ENCODE measurements at places on chromosomes 4 and X. TPM values are rescaled to one million over a fixed set of nuclear protein-coding genes. Genes with fewer than 3 reads are reported as not detected.

DNA sequence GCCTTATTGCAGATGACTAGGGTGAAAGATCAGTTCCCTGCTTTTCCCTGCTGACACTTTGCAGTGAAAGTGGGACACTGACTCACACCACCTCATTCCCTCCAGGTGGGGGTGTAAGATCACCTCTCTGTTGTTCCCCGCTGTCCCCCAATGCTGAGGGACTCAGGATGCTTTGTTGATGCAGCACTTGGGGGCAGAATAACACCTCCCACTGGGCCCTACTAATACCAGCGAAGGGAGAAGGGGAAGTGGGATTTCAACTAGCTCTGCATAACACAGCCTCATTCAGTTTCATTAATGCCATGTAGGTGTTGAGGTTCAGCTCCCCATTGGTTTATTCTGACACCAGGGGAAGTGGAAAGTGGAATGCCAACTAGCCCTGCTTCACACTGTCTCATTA lies 43.6 kb upstream of the IL1RAPL2 start:
- DNase-seq: no peak

RGN gene
- total RNA-seq: not detected

DNA sequence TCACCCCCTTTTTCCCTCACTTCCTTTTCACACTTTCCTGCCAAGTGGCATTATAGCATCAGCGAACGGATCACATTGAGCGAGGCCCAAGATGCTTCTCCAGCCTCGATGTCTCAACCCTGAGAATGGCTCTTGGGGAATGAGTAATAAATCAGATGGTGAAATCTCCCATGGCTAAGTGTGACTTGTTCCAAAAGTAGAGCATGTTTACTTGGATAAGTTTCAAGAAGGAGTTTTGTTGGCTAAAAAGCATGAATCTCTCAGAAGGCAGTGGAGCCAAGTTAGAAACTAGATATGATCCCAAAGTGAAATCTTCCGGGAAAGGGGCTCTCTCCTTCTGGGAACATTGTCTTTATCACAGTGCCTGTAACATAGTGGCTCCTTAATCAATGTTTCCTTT lies 316.3 kb downstream of the CAMK2D start:
- DNase-seq: no peak

ARR3 gene
- not detected for total RNA-seq

ZNF157 gene
- 1.2 TPM for total RNA-seq

TRIML2 gene
- total RNA-seq: not detected

SHISA3 gene
- total RNA-seq: 0.21 TPM

ZCCHC13 gene
- not detected for total RNA-seq

DNA sequence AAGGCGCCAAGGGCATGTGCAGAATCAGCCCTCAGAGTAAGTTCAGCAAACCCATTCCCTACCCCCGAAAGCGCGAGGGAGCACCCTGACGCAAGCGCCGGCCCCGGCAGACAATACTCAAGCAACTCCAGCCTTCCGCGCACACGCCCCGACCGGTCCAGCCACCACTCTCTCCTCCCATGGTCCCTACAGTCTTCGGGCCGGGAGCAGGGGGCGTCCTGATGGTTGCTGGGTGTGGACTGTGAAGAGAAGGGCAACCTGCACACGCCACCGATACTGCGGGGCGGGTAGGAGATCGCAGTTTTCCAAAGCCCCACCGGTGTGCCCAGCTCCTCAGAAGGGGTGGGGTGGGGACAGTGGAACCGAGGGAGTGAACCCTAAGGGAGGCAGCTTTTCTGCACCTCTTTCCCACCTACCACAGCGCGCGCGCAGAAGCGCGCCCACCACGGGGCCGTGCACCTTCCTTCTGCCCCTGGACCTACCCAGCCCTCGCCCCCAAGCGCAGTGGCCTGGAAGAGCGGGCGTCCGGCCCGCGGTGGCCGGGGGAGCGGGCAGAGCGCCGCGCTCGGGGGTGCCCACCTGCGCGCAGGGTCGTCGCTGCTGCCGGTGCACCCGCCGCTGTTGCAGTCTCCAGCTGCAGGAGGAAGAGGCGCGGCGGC lies 650.2 kb upstream of the DIPK2B start:
- DNase-seq: peak; percentile 31

- DNase-seq: no peak
Observed at GRCh38 chr4:84291969-84292368, 207.1 kb downstream of the NKX6-1 start.

GRCh38 chrX:14228611-14229010 lies 198.9 kb upstream of the GEMIN8 start:
- no peak for DNase-seq

DNA sequence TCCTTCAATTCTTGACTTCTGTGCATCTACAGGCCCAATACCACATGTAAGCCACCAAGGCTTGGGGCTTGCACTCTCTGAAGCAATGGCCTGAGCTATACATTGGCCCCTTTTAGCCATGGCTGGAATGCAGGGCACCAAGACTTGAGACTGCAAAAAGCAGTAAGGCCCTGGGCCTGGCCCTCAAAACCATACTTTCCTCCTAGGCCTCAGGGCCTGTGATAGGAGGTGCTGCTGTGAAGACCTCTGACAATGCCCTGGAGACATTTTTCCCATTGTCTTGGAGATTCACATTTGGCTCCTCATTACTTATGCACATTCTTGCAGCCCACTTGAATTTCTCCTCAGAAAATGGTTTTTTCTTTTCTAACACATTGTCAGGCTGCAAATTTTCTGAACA lies 68.5 kb upstream of the FSTL5 start:
- no peak for DNase-seq

HPSE gene
- 7.8 TPM for total RNA-seq

GRCh38 chr4:176920694-176921093 lies 128.0 kb upstream of the VEGFC start:
- DNase-seq: no peak

MAGED4B gene
- 2.6 TPM for total RNA-seq

DNA sequence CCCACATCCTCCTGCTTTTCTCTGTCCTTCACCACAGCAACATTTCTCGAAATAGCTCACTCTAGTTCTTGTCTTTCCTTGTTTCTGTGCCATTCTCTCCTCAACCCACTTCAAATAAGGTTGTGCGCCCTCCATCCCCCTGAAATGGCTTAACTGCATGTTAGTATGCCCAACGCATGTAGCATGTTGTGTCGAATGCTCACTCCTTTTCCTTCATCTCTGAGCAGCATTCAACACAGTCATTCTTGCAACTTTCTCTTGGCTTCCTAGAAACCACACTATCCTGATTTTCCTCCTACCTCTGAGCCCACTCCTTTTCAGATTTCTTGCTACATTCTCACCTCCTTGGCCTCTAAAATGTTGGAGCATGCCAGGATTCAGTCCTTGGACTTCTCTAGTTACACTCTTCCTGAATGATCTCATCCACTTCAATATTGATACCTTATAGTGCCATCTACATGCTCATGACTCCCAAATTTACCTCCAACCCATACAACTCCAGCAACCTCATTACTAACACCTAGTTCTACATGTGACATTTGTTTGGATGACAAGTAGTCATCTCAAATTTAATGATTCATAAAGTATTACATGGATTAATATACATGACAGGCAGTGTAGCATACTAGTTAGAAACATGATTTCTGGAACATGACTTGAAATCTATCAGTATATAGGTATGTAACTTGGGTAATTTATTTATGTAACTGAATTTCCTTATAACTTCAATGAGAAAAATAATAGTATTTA lies 22.3 kb downstream of the RBMX start:
- DNase-seq: no peak

GRCh38 chr4:77347351-77347966 lies 190.5 kb downstream of the CCNG2 start:
- DNase-seq: no peak

DNA sequence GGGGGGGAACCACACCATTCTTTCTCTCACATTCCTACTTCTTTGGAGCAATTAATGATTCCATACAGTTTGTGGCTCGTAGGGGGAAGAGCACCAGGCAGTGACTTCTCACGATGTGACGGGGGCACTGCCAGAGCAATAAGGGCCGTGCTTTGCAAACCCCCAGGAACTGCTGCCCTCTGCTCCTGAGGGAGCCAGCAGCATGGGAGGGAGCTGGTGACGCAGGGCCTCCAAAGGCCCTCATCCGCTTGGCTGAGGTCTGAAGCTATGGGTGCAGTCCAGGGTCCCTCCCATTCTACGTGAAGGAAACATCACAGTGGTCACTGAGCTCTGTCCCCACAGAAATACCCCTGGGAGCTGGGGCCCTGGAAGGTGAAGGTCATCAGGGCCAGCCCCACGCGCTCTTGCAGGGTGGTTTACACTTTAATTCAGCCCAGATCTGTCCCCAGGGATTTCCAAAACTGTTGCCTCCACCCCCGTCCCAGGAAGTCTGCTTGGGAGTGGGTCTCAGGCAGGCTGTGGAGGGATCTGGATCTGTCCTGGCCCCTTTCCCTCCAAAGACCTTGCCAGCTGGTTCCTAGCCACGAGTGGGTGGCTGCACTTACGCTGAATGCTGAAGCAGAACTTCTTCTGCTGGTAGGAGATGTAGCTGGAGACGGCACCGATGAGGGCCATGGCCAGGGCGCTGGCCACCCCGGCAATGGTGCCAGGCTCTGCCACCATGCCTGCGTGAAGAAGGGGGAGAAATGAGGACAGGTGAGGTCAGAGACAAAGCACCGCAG lies 82.6 kb downstream of the MTMR1 start:
- no peak for DNase-seq

GRCh38 chr4:75028196-75028854 lies 95.4 kb downstream of the PARM1 start:
- DNase-seq: no peak

WWC2 gene
- 4.6 TPM for total RNA-seq

DNA sequence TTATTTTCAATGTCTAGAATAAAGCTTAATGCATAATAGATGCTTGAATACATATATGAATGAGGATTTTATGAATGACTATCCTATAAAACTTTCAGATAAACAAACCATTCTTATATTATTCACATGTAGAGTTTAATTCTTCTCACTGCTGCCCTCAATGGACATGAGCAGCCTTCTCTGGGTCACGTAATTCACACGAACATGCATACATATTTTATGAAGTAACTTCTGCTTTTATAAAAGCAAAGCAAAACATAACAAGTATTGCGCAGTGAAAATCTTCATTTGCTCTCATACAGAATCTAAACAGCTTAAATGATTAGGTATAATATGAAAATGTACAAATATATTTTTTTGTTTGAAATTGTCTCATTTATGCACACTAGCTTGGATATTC lies 116.7 kb downstream of the TMA16 start:
- DNase-seq: no peak

GRCh38 chr4:176872461-176872860 lies 79.7 kb upstream of the VEGFC start:
- DNase-seq: no peak

PPP4R3C gene
- total RNA-seq: not detected

DNA sequence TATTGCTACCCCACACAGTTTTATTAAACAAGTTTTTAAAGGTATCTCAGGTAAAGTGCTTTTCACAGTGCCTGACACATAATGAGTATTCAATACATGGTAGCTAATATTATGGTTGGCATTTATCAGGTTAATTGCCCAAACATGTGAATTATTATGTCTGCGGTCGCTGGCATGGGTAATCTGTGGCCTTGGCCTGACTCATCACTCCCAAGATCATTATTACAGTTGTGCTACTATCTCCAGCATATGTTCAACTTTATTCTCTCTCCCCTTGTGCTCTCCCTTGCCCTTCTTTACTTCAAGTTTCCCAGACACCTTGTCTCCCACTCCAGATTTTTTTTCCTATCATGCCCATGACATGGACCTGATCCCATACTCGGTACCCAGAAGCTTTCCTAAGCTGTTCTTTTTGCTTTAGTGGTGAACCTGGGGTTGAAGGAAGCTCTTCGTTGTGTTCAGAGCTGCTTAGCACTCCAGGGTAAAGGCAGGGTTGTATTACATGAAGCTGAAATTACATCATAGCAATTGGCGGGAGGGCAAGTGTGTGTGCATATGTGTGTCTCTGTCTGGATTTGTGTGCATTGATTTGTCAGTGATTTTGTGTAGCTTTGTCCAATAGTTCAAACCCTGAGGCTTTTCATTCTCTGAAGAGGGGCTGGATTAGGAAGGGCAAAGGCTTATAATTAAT lies 176.5 kb upstream of the NRK start:
- no peak for DNase-seq

DNA sequence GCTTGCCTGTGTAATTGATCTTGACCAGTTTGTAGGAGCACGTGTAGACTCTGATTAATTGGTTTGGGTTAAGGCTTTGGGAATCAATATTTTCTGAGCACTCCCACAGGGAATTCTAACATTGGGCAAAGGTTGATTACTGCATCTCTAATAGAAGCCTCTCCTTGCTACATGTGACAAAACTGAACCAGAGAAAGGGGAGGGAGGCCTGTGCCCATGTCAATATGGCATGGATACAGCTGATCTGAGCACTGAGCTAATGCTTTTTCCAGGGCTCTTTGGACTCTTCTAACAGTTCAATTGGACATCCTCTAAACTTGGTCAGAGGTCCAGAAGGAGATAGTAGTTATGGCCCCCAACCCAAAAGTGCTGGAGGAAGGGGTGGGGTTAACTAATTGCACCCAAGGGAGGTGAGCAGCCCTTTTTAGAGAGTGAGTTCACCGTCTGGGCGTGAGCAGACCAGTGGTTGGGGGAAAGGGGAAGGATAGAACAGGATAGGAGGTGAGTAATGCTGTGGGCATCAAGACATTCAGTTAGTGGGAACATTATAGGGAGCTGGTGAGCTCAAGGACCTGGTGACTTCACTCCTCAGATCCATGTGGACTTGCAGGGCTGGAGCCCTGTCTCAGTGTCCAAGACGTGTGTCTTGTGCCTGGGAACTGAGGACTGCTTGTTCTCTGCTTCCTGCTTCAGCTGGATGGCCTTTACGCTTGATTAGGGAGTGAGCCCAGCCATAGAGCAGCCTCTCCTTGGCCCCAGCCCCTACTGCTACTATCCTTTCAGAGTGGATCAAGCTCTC lies 22.8 kb downstream of the MSN start:
- no peak for DNase-seq

DNA sequence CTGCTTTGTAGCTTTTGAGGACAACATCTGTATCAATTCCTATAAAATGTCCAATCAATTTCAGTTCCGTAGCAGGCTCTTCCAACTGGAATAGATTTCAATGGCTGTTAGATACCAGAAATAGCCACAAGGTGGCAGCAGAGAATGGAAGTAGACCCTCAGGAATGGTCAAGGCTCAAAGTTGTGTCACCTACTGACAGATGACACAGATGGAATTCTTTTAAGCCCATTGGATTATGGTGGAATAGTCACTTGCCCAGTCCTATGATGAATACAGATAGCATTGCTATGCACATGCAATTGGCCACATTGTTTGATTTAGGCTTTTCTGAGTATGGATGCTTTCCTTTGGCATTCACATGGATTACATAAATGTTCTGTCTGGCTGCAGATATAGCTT lies 130.4 kb upstream of the RADX start:
- peak; percentile 9 for DNase-seq

DNA sequence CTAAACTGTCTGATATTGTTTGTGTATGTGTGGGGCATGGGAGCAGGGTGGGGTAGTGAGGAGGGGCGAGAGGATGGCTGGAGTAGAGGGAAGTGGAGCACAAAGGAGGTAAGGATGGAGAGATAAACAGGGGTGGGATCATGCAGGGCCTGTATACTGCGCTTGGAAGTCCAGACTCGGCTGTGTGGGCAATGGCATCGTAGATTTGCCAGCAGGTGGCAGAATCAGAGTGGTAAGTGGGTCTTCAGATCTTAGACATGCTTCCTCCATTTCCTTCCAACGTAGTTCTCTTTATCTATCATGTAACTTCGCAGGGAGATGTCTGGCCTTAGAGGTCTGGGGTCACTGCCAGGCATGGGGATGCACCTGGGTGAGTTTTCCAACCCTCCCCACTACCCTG lies 155.5 kb downstream of the PDGFRA start:
- no peak for DNase-seq

RPS6KA6 gene
- total RNA-seq: 0.33 TPM

RAB41 gene
- total RNA-seq: not detected
